Stimulated activated CD8-positive, alpha-beta memory T cell treated with anti-CD3 and anti-CD28 coated beads, Interleukin-4, amount 100 ng/mL, for 4 hours (primary cell): ENCODE measurements at places on chromosomes 2 and 18.

GRCh38 chr2:178865999-178866398 lies 58.8 kb upstream of the TTN start:
- DNase-seq: no peak

- no peak for DNase-seq
Observed at GRCh38 chr2:206408323-206409320, 34.7 kb upstream of the ADAM23 start.

- DNase-seq: no peak
Observed at GRCh38 chr2:115400940-115401339, 958.5 kb downstream of the DPP10 start.

- DNase-seq: no peak
Observed at GRCh38 chr2:240731178-240731545, 39.5 kb downstream of the AQP12A start.

DNA sequence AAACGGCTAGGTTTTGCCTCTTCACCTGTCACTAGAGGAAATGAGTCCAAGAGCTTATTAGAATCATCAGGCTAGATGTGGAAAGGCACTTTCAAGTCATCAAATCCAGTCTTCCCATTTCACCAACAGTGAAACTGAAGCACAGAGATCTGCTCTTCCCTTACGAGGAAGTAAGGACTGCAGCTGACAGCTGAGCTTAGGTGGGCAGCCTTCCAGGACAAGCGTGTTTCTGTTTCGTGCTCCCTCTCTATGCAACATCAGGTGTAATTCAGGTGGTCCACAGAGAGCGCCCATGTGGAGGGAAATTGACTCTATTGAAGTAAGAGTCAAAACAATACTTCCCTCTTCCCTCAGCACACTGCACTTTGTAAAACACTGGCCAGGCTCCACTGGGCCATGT lies 5.5 kb downstream of the CYRIA start:
- DNase-seq: no peak

DNA sequence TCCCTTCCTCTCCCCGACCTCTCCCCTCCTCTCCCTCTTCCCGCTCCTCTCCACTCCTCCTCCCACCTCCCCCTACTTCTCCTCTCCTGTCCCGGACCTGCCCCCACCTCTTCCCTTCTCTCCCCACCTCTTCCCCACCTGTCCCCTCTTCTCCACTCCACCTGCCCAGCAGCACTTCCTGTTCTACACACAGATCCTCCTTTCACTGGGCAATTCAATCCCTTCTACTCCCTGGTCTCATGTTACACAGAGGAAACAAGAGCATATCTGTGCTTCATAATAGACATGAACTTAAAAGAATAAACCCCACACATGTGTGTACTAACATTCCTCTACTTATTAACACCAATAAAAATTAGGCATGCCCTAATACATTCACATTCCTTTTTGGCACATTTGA lies 34.8 kb downstream of the TIMM21 start:
- no peak for DNase-seq

DNA sequence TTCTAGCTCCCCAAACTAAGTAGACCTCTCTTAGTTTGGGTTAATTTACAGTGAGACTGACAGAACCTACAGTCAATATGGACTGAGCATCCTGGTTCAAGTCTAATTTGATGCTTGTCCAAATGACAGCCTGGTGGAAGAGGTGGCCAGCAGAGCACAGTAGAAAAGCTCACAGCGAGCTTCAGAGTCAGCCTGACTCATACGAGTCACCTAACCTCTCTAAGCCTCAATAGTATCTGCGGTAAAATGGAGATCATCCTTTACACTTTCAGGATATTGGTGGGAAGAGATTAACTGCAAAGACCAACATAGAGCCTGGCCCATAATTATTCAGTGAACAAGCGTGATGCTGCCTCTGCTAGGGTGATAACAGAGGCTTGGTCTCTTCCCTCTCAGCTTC lies 54.5 kb downstream of the DOCK10 start:
- no peak for DNase-seq

- no peak for DNase-seq
Observed at GRCh38 chr2:112915300-112916144, 4.6 kb downstream of the IL37 start.

DNA sequence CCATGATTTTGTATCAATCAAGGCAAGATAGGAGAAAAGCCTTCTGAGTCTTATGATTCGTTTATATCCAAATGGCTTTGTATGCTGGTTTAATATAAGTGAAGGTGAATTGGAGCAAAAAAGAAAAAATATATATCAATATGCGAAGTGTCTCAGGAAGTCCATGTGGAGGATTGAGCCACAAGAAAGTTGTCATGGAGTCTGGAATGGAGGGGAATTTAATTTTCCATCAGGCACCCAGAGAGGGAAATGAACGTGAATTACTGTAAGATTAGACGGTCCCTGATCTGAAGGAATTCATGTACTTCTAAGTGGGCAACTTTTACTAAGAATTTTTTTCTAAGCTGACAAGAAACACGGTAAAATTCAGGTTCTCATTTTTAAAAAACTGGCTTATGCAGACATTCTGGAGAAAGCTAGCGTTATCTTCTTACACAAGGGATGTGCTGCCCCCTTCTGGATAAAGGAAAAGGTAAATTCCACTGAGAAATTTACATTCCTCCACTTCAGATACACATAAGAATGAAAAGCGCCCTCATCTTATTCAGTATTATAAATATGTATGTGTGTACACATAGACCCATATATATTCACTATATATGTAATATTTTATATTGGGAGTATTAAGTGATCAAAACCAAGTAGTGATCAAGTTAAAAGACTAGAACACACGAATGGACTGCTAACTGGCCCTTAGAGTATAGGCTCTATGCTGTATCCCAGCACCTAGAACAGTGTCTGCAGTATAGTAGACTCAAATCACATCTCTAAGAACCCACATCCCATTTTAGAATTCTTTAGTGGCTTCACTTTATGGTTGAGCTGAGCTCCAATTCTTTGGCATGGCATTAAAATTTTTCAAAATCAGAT lies 289.0 kb upstream of the TFPI start:
- DNase-seq: no peak

DNA sequence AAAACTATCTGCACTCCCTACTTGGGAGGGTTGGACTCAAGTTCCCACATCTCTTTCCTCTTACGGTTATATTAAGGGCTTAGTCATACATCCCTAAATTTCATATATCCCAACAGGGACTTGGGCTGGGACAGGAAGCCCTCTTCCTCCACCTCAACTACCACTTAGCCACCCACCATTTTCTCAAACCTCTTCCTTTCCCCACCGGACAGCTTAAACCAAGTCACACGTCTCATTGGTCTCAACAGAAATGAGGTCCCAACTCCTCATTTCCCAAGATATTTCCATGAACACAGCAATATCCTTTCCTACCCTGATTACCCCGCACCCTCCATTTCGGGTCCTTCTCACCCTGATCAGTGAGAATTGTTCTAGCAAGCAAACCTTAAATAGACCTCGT lies 736 bp downstream of the ZSCAN30 start:
- no peak for DNase-seq

DNA sequence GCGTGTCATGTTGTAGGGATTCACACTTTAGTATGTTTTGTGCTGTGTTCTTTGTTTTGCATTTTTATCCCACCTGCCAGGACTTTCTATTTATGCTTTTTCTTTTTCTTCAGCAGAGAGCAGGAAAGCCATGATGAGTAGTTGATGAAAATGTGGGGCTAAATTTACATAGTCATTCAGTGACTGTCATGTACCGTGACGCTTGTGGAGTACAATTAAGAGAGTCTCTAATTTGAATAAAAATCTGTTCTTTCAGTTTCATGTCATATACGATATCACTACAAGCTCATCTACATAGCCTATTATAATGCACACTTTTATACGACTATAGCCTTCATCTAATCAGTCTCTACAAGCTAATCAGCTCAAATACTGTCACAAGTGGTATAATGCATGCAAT lies 112.7 kb upstream of the SPATS2L start:
- DNase-seq: no peak

DNA sequence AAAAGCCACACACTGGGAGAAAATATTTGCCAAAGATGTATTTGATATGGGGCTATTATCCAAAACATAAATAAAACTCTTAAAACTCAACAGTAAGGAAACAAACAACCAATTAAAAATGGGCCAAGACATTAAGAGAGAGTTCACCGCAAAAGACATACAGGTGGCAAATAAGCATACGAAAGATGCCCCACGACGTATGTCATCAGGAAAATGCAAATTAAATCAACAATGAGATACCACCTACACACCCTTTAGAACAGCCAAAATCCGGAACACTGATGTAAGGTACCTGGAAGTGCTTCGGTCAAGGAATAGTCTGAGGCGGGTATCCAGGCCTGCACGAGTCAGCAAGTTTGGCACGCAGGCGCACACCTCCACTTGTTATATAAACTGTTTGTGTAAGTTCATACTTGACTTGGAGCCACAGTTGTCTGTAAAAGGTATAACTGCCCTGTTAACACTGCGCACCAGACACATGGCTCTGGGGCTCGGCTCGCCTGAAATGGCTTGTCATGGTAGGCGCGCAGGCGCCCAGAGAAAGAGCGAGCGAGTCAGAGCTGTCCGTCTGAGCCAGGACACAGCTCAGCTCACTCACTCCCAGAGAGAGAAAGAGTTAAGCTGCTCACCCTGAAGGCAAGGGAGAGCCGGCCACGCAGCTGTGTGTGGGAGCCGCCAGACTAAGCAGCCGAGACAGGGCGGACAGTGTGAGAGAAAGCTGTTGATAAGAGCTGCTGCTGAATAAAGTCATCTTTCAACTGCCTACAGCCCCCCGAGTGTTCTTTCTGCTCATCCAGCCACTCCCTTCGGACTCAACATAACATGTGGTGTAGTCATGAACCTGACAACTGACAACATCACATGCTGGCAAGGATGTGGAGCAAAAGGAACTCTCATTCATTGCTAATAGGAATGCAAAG lies 87.3 kb downstream of the HNRNPLL start:
- DNase-seq: no peak

GRCh38 chr2:218284106-218284811 lies 8.0 kb downstream of the TMBIM1 start:
- no peak for DNase-seq

DNA sequence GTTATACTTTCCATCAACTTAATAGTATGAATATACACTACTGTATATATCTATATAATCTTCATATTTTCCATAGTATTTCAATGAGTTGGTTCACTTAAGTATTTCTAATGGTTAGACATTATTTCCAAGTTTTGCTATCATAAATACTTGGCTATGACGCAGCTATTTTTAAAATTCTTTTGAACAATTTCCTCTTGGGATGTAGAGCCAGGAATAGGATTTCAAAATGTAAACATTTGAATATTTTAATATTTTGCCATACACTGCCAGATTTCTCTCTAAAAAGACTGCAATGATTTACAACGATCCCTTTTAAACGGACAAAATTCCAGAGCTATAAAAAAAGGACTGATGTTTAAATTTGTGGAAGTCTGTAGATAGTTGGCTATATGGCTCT lies 95.6 kb downstream of the NUP35 start:
- DNase-seq: no peak

GRCh38 chr2:50116096-50117010 lies 915.6 kb downstream of the NRXN1 start:
- no peak for DNase-seq

DNA sequence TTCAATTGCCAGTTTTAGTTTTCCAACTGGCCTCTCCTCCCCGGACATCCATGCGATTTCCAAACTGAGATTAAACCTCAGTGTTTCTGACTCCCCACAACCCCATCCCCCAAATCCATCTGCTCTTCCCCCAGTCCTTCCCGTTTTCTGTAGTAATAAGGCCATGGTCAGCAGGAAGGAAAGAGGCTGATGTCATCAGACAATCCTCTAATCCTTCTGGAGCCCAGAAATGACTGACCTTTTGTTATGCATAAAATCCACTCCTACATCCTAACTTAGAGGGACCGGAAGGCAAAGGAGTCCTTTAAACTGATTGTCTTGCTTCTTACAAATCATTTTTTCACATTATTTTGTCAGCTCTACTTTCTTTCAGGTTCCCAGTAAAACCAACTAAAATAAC lies 155.8 kb downstream of the INO80D start:
- DNase-seq: no peak

- DNase-seq: no peak
Observed at GRCh38 chr2:230447036-230447435, 31.0 kb downstream of the SP100 start.

GRCh38 chr18:52070291-52070756 lies 269.7 kb upstream of the DCC start:
- DNase-seq: no peak

GRCh38 chr2:160968183-160968582 lies 192.0 kb upstream of the TANK start:
- no peak for DNase-seq

DNA sequence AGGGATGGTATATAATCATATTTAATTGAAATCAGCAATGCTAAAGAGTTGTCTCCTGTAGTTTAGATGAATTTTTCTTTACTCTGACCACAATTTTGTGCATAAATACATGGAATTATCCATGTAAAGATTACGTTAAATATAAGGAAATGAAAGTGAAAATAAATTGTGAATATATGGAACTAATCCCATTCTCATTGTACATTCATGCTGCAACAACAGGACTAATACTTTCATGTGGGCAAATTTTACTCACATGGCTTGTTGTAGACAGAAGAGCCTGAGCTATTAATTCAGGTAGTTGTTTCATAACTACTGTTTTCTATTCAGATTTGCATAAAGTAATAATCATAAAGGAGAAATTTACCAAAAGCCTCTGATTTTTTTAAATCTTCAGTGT lies 357.8 kb downstream of the ARHGAP15 start:
- DNase-seq: no peak

DNA sequence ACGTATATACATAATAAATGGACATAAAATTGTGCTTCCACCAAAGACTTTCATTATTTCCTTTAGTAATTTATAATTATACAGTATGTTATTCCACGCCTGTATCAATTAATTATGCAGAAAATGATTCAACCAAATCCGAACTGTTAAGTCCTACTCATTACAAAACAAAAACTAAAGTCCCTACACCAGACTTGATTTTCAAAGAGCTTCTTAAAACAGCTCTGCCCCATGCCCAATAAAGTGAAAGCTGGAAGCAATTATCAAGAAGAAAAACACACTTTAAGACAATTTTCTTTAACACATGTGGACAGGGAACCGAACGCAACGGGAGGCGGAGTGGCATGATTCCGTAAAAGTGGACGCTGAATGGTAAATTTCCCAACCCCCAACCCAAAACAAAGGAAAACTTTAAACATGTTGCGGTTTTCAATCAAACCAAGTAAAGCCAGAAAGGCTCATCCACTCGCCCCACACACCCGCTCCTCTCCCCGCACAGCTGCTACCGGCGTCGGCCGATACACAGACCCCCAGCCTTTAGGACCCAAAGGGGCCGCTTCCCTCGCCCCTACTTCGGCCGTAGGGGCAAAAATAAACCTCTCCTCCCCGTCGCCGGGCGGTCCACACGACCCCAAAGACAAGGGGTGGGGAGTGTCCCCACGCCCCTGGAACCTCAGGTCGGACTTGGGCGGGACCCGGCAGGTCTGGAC lies 705 bp downstream of the YES1 start:
- DNase-seq: no peak

- no peak for DNase-seq
Observed at GRCh38 chr2:26623541-26624495, 17.3 kb downstream of the CIB4 start.

- DNase-seq: no peak
Observed at GRCh38 chr2:102230410-102230909, 43.6 kb downstream of the IL1RL2 start.

GRCh38 chr2:166197446-166197845 lies 69.6 kb upstream of the SCN1A start:
- DNase-seq: no peak
